ENCODE measurements at places on chromosomes 6 and 20.

GRCh38 chr6:43950051-43950605, 177.1 kb downstream of the MRPL14 start:
- no peak for DNase-seq

GRCh38 chr6:139161817-139162284, 27.0 kb downstream of the HECA start:
- no peak for DNase-seq

DNA sequence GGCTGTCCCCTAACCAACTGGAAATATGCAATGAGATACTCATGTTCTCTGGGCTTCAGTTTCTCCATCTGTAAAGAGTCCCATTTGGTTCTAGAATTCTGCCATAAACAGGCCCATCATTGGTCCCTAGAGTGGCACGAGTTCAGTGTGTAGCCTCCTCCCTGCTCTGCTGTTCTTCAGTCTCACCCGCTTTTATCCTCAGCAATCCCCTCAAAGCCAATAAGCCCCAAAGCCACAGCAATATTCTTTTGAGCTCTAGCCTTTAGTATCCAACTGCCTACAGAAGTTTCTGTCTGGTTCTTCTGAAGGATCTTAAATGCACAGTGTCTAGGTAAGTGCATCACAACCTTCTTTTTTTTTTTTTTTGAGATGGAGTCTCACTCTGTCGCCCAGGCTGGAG, 9.8 kb upstream of the MRPS18A start:
- DNase-seq = no peak

GRCh38 chr20:43983359-43983758, 68.7 kb downstream of the TOX2 start:
- no peak for DNase-seq
